ENCODE measurements at places on chromosomes 6 and 20.

- no peak for DNase-seq
Measured at GRCh38 chr20:63483834-63484233, 11.4 kb upstream of the KCNQ2 start.

- DNase-seq: no peak
Measured at GRCh38 chr6:126888727-126889725, 229.4 kb upstream of the RSPO3 start.

DNA sequence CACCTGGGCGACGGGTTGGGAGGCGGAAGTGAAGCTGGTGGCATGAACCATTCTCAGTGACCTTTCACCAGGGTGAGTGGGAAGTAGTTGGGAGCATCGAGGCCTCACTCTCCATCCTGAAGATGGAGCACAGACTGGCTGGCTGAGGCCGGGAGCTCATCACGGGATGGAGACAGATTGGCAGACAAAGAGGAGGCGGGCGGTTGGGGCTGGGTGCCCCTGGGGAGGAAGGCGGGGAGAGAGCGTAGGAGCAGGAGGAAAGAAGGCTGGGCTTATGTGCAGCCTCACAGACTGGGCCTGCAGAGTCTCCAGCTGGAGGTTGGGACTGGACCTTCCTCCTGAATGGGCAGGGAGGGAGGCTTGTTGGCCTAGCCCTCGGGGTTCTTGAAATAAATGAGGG, 44.2 kb upstream of the SCRT2 start:
- no peak for DNase-seq

DNA sequence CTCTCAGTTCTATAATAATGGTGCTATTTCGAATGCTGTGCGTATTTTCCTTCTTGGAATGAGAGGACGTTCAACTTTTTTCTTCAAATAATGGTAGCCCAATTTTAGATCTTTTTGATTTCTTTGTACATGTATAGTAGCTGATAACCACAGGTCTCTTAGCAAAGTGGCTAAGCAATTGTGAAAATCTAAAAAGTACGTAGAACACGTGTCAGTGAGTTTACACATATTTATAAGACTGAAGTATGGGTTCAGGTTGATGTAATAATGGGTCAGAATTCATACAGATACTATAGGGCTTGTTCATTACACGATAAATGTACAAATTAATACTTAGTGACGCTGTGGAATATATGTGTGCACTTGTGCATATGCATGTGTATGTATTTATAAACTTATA, 1.3 kb downstream of the SMIM13 start:
- no peak for DNase-seq

GRCh38 chr6:140897349-140897748, 1235.4 kb upstream of the GJE1 start:
- DNase-seq: no peak

DNA sequence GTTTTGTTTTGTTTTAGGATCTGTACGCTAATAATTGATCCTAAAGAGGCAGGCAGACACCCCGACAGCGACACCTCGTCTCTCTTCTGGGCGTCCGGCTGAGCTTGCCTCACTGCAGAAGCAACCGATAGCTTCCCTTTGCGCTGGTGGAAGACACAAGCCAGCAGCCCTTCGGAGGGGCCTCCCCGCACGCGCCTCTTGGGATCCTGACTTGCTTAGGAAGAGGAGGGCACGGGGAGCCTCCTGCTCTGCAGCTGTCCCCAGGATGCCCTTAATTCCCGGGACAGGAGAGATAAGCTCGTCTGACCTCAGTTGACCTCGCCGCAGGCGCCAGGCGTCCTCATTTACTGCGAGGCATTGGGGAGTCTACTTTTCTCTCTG, 94.0 kb downstream of the CD83 start:
- DNase-seq: peak; percentile 43

- DNase-seq: no peak
Measured at GRCh38 chr6:12371151-12371550, 81.0 kb downstream of the EDN1 start.

GRCh38 chr6:153081914-153082313, 49.2 kb downstream of the RGS17 start:
- DNase-seq: no peak

DNA sequence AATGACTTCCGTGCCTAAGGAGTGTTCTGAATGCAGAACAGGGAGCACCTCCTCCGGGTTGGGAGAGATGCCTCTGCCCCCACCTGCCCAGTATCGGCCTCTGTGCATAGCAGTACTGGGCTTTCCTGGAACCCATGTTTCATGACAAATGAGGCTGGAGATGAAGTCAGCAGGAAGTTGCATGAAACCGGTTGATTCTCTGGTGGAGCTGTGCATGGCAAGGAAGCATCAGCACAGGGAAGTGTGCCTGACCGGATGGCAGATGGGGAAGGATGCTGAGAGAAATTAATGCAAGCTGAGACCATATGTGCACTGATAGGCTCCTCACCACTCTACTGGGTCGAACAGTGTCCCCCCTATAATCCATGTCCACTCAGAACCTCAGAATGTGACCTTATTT, 155.5 kb downstream of the CDH26 start:
- no peak for DNase-seq

DNA sequence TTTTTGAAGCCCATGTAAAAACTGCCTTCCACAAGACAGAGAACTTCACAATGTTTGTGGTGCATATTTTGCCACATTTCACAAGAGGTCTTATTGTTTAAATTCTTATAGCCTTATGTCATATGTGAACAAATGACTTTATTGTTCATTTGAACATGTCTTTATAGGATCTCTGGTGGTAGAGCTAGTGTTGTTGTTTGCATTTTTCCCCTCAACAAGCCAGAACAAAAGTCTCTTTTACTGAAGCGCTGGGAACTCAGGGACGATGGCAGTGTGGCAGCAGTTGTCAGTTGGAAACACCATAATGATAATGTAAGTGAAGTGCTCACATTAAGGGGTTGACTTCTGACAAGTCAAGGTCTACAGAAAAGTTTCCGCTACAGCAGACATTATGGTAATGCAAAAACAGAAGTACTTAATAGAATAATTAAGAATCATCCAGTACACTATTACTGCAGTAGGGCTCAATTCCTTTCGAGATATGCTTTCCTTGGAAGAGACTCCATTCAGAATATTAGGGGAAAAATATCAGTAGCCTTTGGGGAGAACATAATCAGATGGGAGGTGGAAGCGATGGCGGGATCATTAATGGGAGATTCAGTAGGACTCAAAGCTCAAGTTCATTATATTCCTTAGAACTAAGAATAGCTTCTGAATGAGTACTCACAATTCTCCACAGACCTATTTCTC, 180.0 kb downstream of the GJA10 start:
- no peak for DNase-seq

DNA sequence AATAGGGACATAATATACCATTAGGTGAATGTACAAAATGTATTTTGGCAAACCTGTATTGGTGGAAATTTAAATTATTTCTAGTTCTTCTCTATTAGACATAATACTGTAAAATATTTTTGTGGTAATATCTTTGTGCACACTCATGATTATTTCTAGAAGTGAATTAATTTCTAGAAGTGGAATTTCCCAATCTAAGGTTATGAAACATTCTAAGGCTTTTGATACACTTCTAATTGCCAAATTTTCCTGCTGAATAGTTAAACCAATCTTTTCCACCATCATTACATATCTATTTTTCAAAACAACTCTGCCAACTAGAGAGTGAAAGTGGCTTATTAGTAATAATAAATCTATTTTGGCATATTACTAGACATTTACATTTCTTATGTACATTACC, 1.8 kb upstream of the CCND3 start:
- no peak for DNase-seq

GRCh38 chr20:17562804-17563305, 7.0 kb upstream of the DSTN start:
- DNase-seq: no peak

DNA sequence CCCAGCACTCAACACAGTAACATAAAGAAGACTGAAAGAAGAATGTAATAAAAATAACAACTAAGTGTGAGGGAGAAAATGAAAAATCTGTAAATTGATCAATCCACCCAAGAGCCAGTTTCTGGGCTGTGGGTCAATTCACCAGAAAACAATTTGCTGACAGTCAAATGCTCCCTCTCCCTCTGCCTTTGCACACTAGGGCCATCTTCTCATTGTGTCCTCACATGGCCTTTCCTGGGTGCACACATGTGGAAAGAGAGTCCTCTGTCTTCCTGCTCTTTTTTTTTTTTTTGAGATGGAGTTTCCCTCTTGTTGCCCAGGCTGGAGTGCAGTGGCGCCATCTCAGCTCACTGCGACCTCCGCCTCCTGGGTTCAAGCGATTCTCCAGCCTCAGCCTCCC, 53.9 kb upstream of the PRND start:
- DNase-seq: no peak

- DNase-seq: no peak
Measured at GRCh38 chr20:63811491-63811875, 19.6 kb downstream of the ZBTB46 start.

- no peak for DNase-seq
Measured at GRCh38 chr6:129508477-129509145, 201.4 kb downstream of the ARHGAP18 start.

- DNase-seq: peak; percentile 24
Measured at GRCh38 chr6:41306187-41306854, 19.8 kb upstream of the TREM1 start.

- DNase-seq: peak; percentile 80
Measured at GRCh38 chr6:161141173-161141572, 132.7 kb downstream of the AGPAT4 start.

DNA sequence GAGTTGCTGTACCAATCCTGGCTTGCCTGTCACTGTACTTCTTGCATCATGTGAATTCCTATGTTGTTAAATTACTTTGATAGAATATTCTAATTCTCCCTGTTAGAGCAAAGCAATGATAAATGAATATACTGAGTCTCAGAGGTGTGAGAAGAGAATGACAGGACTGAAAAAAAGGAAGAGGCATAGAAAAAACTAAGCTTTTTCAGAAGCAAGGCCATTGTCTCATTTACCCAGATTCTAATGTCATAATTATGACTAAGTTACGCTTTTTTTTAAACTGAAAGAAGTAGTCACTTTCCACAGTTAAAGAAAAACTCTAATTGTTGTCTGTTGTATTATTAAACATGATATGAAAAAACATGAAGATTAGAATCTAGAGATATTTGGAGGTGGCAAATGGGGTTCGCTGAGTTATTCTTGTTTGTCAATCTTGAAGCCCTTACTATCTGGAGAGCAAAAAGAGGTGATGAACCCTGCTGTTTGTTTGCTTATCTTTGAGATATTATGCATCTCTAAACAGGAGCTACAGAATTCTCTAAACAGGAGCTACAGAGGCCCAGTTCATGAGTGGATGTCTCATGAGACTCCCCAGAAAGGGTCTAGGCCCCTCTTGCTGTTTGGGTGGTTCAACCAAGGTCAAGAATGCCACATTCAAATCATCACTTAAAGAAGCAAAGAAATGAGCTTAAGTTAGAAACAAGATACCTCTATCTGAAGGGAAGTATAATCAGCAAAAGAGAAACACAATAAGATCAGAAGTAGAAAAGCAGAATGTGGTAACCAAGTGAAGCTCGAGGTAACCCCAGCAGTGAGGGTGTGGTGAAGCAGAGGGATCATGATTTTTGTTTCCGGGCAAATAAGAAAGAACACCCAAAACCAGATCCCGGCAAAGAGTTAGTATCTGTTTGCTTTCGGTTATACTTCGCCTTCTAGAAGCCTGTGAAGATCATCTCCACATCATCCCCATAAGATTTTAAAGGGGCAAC, 33.3 kb upstream of the THEMIS start:
- DNase-seq: no peak

GRCh38 chr6:28653876-28654275, 128.2 kb downstream of the GPX5 start:
- no peak for DNase-seq

DNA sequence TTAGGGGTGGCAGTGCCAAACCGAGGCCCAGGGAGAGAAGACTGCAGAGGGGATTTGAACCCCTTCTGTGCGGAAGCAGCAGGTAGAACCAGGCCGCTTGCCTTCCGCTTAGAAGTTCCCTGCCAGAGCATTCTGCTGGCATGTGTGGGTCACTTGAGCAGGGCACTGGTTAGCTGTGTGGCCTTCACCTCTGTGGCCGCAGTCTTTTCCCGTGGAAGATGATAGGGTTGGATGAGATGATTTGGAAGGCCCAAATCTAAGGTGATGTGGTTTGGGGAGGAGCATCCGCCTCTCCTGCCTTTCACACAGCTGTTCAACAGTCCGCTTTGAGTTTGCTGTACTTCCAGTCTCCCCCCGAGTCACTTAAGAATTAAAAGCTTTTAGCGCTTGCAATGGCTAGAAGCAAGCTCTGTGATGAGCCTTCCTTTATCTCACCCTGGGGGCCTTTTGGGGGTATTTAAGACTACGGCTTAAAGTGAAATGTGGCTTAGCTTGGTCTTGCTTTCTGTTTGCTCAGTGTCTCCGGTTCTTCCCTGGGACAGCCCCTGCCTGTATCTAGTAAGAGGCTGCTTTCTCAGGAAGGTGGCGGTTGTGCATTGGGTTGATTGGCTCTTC, 743 bp downstream of the CMTR1 start:
- peak; percentile 86 for DNase-seq

DNA sequence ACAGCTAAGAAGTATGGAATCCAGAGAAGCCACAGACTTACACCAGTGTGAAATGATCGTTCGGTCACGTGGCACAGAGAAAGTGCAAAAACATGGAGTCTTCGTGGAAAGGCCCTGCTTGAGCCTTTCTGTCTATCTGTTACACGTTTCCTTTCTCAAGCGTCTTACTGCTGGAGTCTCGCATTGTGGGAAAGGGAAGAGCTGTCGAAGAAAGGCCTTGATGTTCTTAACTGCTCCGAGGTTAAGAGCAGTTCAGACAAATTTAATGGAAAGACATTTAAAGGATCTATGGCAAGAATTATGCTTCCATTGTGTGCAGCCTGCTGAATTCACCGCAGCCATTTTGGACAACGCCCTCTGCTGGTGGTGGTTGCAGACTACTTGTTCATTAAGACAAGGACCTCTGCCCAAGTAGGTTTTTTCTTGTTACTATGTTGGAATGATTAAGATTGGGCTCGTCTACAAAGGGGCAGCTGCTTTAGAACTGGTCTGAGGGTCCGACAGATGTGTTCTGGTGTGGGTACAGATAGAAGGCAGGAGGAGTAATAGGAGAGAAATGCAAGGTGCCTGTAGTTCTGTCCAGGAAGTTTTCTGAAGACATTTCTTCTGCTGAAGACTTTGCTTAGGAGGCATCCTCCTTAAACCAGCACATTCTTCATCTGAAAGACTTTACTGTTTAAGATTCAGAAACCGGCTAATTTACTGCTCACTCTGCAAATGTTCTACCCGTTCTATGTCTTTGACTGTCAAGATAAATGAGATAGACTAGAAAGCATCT, 24.7 kb upstream of the CCN6 start:
- DNase-seq: peak; percentile 89

DNA sequence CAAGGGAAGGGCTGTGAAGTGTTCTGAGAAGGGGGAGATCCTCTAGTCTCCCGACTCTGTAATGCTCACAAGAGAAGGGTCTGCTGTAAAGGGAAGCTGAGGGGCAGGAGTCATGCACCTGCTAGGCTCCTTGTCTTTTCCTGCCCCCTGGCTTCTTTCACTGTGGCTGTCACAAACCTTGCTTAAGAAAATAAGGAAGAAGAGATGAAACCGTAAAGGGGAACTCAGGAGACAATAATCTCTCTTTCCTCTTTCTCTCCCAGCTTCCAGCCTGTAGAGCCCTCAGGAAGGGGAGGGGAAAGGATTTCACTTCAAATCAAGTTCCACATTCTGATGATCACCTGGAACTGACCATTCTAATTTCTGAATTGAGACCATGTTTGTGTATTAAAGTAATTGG, 26.3 kb downstream of the SLC13A3 start:
- DNase-seq: no peak
